Natural killer cell (primary cell): ENCODE measurements at places on chromosomes 11 and 22.

DNA sequence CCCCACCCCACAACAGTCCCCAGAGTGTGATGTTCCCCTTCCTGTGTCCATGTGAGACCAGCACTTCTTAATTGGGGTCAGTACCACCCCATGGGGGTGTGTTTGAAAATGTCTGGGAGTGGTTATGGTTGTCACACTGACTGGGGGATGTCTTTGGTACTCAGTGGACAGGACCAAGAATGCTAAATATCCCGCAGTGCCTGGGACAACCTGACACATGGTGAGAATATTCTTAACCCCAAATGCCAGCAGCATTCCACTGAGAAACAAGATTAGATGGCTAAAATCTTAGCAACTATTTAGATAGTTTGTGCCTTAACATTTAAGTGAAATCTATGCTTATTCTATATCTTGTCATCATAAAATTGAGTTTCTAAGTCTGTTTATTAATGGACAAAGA lies 177.5 kb upstream of the ZBED5 start:
- no peak for DNase-seq

DNA sequence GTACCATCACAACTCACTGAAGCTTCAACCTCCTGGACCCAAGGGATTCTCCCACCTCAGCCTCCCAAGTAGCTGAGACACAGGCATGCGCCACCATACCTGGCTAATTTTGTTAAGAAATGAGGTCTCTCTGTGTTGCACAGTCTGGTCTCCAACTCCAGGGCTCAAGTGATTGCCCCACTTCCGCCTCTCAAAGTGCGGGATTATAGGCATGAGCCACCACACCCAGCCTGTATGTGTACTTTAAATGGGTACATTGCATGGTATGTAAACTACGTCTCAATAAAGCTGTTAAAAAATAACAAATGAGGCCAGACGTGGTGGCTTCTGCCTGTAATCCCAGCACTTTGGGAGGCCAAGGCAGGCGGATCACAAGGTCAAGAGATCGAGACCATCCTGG lies 36.2 kb upstream of the DDX6 start:
- DNase-seq, result no peak

DNA sequence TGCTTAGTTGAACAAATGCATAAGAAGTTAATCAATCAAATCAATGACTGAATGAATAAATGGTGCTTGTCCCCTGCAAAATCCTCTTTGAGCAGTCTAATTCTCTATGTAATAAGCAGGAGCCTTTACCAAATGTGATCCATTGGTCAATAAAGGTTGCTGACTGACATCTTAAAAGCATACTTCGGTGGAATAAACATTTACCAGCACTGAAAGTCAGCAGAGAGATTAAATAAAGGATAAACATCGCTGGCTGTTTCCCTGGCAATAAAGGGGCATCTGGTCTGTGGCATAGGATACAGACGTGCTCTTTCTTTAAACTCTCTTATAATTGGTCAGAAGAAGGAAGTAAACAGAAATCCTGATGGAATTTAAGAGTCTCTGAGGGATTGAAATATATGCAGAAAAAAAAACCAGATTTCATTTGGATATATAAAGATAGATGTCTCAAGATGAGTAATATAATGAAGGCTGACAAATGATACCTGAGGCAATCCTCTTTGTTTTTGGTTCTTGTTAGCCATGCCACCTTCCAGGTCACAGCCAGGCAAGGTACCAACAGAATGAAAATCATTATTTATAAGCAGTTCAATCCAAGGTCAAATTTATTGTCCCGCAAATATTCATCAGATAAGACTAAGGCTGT lies 578.4 kb upstream of the CCDC90B start:
- no peak for DNase-seq

DNA sequence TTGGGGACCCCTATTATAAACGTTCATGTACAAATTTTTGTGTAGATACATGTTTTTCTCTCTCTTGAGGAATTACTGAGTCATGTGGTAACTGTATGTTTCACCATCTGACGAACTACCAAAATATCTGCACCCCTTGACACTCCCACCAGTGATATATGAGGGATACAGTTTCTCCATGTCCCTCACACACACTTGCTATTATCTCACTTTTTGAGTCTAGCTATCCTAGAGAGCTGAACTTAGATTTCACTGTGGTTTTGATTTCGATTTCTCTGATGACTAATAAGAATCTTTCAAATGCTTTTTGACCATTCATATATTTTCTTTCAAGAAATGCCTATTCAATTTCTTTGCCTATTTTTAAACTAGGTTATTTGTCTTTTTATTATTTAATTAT lies 200.2 kb downstream of the PGR start:
- no peak for DNase-seq

DNA sequence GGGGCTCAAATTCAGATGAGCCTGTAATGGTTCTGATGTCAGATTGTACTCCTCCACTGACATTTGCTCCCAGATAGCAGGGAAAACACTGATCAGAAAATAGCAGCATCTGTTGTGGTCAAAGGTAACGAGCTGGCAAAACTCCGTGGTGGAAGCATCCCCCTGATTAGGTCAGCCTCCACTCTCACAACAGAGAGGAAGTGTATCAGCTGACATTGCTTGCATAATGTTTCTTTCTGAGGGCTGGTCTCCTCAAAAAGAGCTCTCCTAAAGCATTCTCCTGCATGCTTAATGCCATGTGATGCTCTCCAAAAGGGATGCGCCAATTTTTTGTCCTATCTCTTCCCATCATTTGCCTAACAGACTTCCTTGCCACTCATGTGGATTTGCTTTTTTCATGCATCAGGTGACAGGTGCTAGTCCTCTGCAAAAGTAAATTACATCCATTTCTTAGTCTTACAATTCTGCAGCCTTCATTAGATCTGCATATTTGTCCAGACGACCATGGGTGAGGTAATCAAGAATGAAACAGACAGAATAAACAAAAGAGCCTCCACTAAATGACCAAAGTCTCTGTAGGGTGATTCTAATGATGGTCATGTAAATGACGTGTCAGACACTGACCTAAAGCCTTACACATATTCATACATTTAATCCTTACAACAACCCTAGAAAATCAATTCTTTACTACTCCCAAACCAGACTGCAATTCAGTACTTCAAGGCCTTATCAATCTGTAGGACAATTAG lies 6.4 kb upstream of the TENM4 start:
- DNase-seq, result no peak

- no peak for DNase-seq
These were observed at the start of gene SLC25A18 for GRCh38 chr22:17562906-17563870. TSS of gene SLC25A18 (plus strand) at chr22:17563498. CDS start at chr22:17579945, 16,447 bp downstream.

DNA sequence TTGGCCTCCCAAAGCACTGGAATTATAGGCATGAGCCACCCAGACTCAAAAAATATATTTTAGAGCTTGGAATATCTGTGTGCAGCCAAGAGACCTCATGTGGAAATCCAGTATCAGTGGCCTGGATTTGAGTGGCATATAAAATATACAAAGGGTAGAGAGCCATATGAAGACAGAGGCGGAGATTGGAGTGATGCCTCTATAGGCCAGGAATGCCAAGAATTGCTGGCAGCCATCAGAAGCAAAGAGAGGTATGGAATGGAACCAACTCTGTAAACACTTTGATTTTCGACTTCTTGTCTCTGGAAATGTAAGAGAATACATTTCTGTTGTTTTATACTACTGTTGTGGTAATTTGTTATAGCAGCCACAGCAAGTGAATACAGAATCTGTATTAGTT lies 123.0 kb downstream of the PLEKHA7 start:
- DNase-seq, result no peak

DNA sequence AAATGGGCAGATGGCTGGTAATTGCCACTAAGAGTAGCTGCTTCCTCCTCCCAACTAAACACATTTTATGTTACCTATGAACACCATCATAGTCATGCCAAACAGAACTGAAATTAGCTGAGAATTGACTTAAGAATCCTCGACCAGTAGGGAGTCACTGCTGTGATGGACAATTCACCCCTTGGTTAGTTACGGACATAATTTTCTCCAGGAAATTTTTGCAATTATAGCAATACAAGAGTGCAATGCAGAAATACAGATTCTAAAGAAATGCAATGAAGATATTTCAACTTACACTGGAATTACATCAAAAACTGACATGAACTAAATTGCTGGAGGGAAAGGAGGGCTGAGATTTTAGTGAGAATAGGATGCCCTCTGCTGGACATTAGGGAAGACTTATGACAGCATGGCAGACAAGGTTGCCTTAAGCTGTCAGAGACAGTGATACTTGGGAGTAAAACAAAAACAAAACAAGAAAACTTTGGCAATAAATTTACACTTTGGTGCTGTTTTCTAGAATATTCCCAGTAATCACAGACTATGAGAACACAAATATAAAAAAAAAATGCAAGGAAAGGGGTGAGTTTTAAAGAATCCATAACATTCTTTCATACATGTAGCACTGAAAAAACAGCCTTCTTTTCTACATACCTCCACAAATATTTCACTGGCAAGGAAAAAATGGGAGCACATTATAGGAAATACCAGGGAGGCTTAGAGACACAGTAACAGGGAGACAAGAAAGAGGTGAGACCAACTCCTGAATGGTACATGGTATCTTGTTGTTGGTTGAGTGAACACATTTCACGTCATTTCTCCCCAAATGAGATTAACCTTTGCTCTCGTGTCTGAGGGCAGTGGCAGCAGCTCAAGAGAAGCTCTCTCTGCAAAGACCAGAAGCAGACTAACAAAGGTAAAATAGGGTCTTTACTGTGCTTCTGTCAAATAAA lies 11.2 kb upstream of the PPP2R1B start:
- DNase-seq, result peak; percentile 82

- no peak for DNase-seq
These were observed 14.9 kb downstream of the EIF4ENIF1 start for GRCh38 chr22:31474743-31475142.

GRCh38 chr22:44667829-44668189 lies 34.2 kb upstream of the PRR5 start:
- peak; percentile 87 for DNase-seq

GRCh38 chr11:68372114-68372513 lies 59.7 kb downstream of the LRP5 start:
- no peak for DNase-seq

DNA sequence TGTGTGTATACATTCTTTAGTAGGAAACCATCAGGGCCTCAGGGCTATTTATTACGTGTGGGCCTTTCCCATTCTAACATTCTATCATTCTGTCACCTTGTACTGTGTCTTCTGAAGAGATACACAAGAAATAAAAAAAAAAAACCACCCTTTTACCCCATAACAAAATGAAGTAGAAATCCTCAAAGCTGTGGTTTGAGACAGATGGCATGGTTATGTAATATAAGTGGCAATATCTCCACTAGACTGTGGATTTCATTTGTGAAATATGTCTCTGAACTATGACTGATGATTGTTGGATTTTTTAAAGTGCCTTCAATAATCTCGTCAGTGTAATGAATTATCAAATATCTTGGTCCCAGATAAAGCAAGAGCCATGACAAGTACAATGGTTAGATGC lies 150.0 kb upstream of the BLID start:
- DNase-seq, result no peak

DNA sequence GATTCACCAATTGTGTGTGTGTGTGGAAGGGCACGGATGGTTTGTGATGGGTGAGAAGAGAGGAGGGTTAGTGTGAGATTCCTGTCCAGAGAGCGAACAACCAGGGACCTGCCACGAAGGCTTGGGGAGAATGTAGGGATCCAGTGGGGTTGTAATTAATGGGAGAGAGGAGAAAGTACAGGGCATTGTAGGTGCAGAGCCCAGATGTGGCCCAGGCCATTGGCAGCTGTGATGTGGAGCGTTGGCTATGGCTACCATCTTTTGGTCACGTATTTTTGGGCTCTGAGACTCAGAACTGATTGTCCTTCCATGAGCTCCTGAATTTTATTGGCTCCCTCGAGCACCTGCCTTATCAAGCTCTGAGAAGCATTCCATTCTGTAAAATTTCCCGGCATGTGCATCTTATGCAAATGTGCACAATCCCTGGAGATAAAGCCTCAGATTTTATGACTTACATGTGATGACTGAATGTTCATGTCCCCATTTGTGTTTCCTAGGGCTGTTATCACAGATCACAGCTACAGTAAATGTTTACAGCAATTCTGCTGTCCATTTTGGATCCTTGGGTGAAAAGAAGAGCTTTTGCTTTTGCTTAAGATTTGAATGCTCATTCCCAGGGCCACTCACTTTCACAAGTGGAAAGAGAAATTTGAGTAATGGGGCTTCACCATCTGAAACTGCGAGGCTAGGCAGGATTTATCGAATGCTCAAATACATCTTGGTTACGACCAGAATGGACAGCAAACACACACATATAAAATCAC lies 33.1 kb downstream of the SLC5A1 start:
- DNase-seq, result no peak
